ENCODE measurements at places on chromosomes 13 and 19.

- DNase-seq = no peak
These were observed 2.4 kb downstream of the ZBTB45 start for GRCh38 chr19:58516964-58517833.

DNA sequence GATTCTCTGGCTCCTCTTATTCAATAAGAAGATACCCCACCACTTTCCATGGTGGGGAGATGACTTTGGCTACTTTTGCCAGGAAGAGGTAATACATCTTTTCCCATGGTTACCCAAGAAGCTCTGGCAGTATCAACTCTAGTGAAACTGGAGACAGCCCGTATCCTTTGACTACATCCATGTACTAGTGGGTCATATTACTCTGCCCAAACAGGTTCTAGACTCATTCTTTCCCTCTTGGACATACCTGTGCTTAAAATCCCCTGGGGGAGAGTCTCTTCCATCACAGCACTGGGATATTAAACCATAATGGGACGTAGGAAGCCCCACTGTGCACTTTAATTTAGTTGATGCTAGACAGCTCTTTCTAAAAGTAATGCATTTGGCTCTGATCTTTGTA is 144.7 kb upstream of the KLF12 start:
- DNase-seq = no peak

DNA sequence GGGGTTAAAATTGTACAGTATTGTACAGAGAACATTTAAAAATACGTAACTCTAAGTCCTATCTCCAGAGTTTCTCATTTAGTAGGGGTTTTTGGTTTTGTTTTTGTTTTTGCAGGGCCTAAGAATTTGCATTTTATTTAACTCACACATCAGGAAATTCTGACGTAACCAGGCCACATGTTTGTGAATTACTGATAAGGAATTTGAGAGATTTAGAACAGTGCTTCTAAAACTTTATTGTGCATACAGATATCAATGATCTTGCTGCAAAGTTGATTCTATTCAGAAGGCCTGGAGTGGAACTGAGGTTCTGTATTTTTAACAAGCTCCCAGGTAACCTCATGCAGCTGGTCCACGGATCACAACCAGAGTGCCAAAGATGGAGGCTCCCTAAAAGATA is 49.3 kb downstream of the LIG4 start:
- peak; percentile 13 for DNase-seq

DNA sequence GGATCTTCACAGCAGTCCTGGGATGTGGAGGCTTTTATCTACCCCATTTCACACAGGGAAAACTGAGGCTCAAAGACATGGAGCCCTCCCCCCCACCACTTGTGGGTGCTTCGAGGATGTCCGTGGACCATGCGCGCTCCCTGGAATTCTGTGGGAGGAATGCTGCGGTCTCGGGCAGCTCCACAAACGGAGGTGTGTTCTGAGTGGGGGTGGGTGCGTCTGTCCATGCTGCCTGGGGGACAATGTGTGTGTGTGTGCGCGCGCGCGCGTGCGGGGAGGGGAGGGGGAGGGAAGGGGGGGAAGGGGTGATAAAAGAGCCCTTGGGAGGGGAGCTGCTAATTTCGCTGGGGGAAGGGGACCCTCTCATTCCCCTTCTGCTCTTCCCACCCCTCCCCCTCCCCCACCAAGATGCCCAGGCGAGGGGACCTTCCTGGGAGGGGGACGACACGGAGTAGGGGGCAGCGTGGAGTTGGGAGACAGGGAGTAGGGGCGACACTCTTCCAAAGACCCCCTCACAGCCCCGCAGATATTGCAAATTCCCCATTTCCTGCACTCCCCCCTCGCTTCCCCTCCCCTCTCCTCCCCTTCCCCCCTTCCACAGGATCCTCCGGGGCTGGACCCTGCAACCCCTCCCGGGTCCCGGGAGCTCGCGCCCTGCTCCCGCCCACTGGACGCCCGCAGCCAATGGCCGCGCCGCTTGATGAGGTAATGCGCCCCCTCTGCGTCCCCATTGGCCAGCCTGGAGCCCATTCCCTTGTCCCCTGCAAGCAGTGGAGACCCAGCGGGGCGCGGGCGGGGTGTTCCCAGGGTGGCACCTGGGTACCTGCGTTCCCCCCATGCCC is 18.9 kb upstream of the ZNRF4 start:
- DNase-seq = peak; percentile 13

GRCh38 chr13:40231311-40231710 is 435.1 kb downstream of the FOXO1 start:
- DNase-seq = no peak

DNA sequence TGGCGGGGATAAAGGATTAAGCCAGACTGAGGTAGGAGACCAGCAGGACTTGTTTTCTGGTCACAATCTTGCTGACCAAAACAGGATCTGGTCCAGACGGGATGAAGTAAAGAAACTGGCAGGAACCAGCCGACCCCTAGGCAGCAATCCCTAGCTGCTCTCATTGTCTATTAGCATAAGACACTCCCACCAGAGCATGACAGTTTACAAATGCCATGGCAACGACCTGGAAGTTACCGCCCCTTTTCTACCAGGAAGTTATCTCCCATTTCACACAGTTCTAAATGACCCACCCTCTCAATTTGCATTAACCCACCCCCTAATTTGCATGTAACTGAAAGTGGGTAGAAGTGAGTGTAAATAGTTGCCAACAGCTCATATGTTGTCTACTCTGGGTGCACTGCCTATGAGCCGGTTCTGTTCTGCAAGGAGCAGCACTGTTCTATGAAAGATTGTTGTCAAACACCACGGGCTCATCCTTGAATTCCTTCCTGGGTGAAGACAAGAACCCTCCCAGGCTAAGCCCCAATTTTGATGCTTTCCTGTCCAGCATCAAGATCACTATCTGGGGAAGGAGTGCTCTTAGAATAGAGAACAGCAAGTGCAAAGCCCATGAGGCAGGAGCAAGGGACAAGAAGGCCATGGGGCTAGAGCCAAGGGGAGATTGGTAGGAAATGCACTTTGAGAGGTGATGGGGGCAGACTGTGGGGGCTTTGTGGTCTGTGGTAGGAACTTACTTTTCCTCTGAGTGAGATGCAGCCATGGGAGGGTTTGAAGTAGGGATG is 13.9 kb upstream of the FBXO27 start:
- DNase-seq = peak; percentile 53

Measured in common myeloid progenitor, CD34-positive (primary cell).